ENCODE measurements at places on chromosomes 4 and X.

DNA sequence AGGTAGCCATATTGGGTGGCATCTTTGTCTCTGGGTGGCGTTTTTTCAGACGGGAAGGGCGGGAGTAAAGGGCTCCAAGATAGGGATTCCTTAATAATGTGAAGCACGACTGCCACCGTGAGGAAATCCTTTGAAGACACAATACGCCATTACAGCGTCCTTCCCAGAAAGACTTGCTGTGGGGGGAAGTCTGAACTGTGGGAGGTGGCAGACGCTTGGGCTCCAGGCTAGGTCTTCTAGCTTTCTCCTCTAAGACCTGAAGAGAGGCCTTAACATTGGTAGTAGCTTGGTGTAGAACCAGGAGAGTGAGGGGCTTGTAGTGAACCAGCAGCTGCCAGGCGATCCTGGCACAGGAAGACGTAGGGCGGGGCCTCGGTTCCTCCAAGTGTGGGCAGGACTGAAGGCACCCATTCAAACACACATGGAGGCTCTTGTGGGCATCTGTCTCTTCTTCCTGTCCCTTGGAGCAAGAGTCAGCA is 197.3 kb downstream of the OR13H1 start:
- DNase-seq, result no peak

- DNase-seq, result no peak
These were observed 46.6 kb downstream of the AFM start for GRCh38 chr4:73528171-73528570.

GRCh38 chr4:108821351-108821930 is 58.6 kb upstream of the ETNPPL start:
- no peak for DNase-seq

GRCh38 chrX:386768-387575 is at the start of gene PPP2R3B:
Gene PPP2R3B, minus strand, starts transcription at chrX:386907. Its CDS starts 216 bp downstream, at chrX:386691.
- peak; percentile 98 for DNase-seq

DNA sequence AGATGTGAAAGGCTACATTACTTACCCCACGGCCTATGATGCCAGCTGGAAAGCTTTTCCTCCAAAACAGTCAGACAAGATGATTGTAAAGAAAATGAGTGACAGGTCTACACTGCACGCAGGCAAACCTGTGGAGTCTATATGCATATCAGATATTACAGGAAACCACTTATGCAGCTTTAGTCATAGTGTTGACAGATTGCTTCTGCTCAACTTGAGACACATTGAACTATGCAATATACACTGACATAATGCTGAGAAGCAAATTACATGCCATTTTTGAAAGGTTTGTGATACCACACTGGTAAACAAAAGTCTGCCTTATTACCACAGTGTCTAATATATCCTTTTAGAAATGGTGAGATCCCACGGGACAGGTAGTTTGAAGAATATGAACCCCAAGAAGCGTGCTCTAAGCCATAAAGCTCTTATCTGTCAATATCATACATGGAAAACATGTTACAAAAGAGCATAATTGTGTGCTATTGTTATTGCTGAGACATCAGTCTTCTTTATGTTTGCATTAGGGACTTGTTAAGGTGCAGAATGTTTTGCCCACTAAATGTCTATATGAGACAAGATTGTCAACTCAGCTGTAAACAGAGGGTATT is 1835.8 kb upstream of the TENM3 start:
- DNase-seq, result no peak

GRCh38 chrX:148371291-148371690 is 129.1 kb upstream of the AFF2 start:
- no peak for DNase-seq

GRCh38 chr4:41550308-41550707 is 12.4 kb downstream of the LIMCH1 start:
- no peak for DNase-seq

DNA sequence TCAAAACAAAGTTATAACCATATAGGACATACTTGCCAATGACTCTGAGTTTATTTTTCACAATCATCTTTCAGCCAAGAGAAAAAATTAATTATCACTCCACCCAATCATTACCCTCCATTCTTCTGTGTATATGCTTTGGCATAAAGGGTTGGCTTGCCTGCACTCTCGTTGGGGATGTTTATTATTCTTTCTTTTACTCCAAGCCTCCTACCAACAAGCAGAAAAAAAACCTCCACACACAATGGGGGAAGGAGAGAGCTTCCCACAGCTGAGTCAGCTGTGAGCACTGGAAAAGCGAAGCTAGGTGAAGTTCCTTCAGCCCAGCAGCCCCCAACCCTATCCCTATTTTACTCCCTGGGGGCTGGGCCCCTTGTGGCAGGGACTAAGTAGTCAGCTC is 1.5 kb downstream of the OPHN1 start:
- DNase-seq, result no peak

GRCh38 chrX:155767051-155767875 is 113.9 kb upstream of the VAMP7 start:
- DNase-seq, result no peak

DNA sequence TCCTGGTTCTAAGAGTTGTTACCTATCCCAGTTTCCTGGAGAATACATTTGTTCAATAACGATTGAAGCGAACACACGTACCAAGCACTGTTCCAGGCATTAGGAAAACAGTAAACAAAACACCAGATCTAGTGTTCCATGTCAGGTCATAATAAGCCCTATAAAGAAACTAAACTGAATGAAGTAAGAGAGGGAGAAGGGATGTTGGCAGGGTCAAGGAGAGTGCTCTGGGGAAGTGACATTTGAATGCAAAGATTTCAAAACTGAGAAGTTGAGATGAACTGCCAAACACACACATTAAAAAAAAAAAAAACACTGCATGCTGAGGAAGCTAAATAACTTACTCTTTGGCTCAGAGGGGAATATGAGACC is 14.4 kb upstream of the ENAM start:
- no peak for DNase-seq

DNA sequence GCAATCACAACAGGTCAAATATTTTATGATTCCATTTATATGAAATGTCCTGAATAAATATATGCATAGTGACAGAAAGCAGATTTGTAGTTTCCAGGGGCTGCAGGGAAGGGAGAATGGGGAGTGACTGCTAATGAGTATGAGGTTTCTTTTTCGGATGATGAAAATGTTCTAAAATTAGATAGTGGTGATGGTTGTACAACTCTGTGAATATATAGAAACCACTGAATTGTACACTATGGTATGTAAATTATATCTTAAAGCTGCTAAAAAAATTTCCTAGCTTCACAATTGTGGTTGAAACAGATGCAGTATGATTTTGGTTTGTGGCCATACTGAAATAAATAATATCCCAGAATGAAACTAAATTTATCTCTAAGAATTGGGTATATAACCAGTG is 12.9 kb upstream of the IL2 start:
- DNase-seq, result no peak

GRCh38 chr4:143023239-143023918 is 161.3 kb upstream of the USP38 start:
- no peak for DNase-seq

GRCh38 chrX:135403374-135403773 is 18.4 kb upstream of the SMIM10L2A start:
- no peak for DNase-seq

DNA sequence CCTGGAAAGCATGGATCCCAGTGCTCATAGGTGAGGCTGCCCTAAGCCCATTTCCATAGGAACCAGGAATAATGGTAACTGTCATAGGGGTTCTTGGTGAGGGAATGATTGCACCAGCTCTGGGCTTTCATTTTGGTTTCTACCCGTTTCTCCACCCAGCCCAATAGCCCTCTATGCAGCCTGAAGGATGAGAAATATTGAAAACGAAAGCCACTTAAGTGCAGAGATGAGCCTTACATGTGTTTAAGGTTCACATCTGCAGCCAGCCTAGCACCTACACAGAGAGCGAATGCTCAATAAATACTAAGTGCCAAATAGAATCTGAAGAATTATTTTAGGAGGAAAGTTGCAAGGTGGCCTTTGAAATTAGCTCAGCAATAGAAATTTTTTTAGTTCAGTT is 60.4 kb downstream of the MCF2 start:
- no peak for DNase-seq

DNA sequence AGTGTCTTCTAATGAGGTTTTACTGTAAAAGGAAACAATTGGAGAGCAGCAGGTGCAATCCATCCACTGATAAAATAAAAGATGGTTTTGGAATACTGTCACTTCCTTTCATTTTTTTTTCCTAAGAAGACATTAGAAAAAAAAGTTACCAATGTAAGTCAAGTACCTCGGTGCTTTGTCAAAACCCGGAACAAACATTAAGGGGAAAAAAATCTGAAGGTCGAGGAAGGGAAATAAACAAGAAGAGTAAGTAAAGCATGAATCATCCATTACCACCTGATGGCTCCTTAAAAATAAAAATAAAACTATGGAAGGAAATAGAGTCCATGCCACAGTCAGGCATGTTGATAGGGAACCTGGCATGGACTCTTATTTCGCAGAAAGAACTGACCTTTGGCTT is 15.3 kb upstream of the XPNPEP2 start:
- DNase-seq, result no peak

DNA sequence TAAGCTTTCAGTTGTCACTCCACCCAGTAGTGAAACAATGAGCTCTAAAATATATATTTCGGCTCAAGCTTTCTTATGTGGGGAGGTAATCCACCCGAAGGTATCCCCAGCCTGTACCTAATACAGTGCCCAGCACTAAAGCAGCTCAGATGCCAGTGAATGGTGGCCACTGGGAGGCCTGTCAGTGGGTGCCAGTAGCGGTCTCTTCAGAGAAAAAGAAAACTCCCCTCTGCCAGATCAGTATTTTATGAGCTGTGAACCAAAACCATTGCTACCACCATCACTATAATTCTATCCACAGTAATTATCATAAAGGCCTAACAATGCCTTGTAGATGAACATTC is 835 bp upstream of the NFKB1 start:
- peak; percentile 19 for DNase-seq

GRCh38 chr4:186693159-186693815 is 30.4 kb downstream of the FAT1 start:
- no peak for DNase-seq

- DNase-seq, result no peak
These were observed 54.5 kb downstream of the LDB2 start for GRCh38 chr4:16843831-16844508.

DNA sequence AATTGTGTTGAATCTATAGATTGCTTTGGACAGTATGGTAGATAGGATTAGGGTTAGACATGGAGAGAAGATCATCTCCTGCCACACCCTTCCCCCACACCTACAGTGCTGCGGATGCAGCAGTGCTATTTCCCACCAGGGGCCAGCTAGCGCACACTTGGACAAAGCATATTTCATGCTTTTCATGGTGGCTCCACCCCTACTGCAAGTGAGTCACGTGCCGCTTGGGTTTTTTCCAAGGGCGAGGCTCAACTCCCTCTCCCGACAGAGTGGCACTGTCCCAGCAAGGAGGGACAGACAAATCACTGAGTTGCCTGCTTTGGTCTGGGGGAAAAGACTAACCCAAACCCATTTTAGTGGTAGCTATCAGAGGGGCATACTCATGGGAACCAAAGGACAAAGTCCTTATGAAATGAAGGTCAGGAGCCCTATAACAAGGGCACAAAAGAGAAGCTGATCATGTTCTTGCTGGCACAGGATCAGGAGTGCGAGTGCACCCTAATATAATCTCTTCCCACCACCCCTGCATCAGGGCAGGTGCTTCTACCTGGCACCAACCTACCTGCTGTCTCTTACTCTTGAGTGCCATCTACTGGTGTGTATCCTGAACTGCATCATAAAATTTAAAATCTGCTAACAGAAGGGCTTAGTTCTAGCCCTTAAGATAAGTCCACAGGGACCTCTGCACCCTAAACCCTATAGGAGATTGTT is 55.1 kb upstream of the PGAM4 start:
- no peak for DNase-seq

DNA sequence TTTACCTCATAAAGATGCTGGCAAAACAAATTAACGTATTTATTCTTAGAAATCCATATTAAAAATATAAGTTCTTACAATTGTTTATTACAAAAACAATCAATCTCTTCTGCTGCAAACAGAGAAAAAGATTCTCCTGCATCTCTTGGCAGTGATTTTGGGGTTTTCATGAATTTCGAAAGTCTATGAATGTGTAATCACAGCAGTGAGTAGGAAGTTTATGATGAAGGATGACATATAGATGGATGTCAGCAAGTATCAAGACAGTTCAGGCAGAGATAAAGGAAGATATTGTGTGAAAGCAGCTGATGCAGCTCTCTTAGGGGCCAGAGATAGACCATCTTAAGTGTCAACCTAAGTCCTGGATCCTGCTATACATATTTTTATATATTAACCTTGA is 196.9 kb upstream of the BANK1 start:
- no peak for DNase-seq

DNA sequence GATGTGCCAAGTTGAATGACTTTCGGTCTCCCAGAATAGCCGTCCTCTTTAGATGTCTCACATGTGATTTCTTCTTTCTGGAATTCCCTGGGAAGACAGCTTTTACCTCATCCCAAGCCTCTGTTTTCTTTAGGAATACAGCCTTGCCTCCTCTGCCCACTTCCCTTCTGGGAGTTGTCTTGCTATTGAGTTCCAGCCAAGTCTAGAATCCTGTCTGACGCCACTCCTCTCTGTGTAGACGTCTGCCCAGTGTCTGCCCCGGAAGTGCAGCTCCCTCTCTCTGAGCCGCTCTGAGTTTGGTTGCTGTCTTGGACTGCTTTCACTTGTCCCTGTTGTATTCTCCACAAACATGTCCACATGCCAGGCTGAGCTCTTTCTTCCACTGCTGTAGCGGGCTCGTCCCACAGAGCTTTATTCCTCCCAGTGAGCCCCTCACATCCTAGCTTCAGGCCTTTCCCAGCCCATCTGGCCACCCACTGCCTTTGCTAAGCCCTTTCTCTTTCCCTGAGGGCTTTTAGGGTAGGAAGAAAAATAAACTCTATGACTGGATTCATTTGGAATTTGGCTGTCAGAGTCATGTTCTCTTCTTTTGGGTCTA is 9.0 kb upstream of the IGFBP7 start:
- no peak for DNase-seq
